Jurkat, Clone E6-1 (cell line): ENCODE measurements at places on chromosomes 11 and 22.

GRCh38 chr11:118790357-118791110, 430 bp downstream of the DDX6 start:
- DNase-seq = peak; percentile 55

DNA sequence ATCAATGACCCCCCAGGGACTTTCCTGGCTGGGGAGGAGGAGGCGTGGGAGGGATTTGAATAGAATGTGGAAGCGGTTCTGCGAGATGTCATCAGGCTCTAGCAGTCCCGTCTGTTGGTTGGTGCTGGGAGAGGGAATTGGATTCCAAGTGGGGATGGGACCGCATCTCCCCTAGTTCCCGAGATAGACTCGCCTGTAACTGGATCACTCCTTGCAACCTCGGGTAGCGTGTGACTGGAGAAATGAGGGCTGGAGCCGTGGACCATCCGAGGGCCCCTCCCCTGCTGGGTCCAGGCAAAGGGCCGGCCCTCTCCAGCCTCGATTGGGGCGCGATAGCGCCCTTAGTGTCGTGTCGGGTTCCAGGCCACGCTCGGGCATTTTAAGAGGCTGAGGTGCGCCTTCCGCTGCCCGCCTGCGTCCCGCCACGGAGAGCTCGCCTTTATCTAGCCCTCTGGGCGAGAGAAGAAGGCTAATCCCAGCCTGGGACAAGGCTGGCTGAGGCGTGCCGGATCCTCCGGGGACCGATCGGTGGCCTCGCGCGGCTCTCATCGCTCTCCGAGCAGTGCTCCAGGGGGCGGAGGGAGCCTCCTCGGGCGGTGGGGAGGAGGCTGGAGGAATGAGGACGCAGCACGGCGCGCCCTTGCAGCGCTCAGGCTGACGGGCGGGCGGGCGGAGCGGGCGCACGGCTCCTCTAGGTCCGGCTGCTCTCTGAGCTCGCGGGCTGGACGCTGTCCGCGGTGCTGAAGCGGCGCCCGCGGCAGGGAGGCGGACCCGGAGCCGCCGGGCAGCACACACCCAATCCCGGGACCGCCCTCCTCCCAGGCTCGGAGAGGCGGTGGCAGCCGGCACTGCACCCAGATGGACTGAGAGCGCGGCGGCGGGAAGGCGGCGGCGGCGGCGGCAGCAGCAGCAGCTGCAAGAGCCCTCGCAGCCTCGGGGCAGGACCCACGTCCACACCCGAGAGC, 107.8 kb downstream of the OSBP2 start:
- DNase-seq = peak; percentile 73

GRCh38 chr11:21414953-21415352, 745.6 kb downstream of the NELL1 start:
- no peak for DNase-seq

DNA sequence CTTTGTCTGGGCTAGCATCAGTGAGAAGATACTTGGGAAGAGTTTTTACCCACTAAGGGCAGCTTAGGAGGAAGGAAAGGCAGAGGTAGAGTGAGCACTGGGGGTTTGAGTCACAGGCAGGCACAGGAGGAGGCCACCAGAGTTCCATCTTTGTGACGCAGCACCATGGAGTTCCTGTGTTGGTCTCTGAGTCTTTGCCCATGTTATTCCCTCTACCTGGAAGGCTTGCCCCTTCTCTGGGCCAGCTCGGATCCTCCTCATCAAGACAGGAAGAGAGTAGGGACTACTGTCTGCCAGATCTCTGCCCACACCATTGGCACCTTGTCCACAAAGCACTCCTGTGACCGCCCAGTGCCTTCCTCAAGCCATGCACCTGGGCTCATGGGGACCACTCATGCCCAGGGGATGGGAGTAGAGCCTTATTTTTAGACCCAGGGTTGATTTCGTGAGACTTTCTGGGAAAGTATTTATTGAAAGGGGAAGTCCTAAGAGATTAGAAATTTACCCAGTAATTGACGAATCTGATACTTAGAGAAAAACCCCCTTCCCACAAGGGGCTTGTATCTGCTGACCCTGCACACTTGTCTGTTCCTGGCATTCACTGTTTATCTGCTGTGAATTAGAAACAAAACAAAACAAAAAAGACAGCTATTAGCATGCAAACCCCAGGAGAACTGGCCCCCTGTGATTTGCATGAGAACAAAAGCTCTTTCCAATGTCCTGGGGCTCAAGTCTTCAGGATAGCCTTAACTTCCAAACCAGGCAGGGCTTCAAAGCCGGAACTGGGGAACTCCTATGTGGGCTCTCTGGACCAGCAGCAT, 35.9 kb upstream of the MYEOV start:
- DNase-seq = no peak

DNA sequence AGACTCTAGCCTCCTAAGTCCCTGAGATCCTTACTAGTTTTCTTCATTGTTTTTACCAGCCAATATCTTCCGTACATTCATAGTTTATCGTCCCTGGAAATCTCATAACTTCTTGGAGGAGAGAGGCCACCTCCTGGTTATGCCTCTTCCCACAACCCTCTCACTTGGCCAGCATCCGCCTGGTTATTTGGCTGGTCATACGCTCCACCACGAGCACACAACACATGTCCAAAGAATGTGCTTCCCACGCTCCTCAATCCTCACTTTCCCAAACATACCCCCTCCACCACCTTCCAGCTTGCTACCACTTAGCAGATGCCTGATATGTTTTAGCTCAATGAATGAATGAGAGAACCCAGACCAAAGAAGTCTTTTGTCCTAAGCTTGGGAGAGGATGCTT, 83.5 kb upstream of the EIF3D start:
- no peak for DNase-seq

- DNase-seq = no peak
These were observed 49.7 kb upstream of the ARFGAP3 start for GRCh38 chr22:42906605-42907348.

GRCh38 chr11:73295241-73295995, 12.7 kb upstream of the ARHGEF17 start:
- DNase-seq = peak; percentile 60

- no peak for DNase-seq
These were observed 28.7 kb downstream of the RPL3 start for GRCh38 chr22:39290724-39291161.

DNA sequence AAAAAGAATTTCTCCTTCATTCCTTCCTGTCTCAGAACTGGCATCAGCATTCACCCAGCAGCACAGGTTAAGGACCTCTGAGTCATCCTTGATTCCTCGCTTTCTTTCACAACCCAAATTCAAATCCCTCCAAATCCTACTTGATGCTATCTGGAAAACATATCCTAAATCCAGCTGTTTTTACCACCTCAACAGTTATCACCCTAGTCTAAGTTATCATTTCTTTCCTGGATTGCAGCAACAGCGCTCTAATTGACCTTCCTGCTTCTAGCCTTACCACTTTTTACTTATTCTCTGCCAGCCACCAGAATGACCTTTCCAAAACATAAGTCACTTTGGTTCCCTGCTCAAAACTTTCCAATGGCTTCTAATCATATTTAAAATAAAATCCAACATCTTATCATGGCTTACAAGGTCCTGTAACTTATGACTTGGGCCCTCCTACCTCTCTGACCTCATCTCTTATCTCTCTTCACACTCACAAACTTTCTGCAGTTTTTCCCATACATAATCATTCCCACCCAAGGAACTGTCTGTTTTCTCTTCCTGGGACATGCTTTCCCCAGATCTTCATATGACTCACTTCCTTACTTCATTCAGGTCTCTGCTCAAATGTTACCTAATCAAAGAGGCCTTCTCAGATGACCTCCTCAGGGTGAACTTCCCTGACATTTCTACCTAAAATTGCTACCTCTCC, 119.4 kb downstream of the TTC28 start:
- DNase-seq = no peak

DNA sequence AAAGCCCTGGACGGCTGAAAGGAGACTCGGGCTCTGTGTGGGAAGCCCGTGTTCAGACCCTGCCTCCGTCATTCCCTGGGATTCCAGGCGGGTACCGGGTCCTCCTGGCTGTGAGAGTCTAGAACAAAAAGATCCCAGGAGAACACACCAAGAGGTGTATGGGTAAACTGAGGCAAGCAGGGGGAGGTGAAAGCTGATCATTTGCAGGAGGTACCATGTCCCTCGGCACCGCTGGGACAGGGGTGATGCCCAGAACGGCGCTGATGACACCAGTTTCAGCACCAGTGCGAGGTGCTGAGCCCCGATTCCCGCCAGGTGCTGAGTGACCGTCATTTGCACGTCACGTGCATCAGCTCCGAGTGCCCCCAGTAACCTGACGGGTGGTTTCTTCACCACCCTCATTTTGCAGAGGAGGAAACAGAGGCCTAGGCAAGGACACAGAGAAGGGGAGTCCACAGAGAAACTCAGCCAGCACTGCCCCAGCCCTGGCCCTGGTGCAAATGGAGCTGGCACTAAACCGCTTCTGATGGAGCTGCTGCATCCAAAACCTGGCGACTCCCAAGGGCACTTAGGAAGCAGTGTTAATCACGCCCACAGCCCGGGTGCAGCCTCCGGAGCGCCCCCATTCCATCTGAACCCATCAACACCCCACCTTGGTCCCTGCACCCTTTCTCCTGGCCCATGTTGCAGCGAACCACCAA, 16.8 kb downstream of the MACROD1 start:
- DNase-seq = no peak

GRCh38 chr11:96472085-96472484, 82.3 kb downstream of the JRKL start:
- no peak for DNase-seq

DNA sequence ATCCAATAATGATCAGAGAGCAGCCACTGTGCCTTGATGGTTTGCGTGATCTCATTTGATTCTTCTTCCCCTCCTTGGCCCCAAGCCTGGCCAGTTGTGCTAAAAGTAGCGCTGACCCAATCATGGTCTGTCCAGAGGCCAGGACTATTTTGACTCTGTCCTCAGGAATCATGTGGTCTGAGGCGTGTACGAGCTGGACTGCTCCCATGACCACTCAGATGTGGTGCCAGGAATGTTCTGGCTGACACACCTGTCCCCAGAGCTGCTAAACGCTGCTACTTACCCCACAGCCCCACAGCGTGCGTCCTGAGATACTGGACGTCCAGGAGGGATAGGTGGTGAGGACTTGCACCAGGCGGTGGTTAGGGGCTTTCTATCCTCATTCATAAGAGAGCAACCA, 70.5 kb downstream of the FEZ1 start:
- DNase-seq = no peak

DNA sequence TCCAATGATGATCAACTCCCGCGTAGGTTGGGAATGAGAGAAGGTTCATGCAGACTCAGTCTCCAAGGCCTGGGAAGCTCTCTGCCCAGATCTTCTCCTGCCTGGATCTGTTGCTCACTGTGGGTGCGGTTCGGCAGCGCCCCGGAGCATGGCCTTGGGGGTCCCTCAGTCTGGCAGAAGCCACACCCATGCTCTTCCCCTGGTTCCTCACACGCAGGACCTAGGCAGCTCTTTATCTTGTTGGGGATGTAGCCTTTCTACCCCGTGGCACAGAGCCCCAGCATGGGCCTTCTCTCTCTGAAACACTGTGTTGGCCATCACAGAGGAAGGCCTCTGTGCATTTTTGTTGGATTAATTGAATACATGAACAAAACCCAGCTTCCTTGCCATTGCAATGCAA, 1461.6 kb downstream of the BRD1 start:
- DNase-seq = no peak

DNA sequence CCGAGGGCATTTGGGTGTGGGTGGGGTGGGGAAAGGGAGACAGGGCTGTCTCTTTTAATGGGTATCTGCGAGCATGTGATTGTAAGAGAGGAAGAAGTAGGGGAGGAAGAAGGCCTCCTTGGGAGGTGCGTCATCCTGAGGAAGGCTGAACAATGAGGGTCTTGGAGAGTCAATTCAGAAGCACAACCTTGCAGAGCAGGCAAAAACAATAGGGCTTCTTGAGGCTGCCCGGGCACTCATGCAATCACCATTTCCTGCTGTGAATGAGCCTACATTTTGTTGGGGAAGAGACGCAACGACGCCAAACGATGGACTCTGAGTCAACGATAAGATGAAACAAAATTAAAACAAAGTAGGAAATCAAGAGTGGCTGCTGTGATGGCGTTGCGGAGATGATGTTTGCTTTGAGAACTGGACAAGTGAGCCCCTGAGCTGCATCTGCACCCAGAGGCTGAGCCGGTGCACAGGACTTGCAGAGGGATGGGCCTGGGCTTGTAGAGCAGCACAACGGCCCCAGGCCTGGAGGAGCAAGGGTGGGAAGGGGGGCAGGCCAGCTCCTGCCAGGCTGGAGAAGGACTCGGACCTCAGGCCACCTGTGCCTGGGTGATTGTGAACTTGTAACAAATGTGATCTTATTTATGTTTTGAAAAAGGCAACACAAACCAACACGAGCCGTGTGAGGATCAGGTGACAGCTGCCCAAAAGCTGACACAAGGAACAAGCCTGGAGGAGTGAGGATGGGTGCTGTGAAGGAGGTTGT, 92.3 kb upstream of the B3GAT1 start:
- no peak for DNase-seq

GRCh38 chr11:128615612-128616011, 28.3 kb upstream of the ETS1 start:
- DNase-seq = no peak

DNA sequence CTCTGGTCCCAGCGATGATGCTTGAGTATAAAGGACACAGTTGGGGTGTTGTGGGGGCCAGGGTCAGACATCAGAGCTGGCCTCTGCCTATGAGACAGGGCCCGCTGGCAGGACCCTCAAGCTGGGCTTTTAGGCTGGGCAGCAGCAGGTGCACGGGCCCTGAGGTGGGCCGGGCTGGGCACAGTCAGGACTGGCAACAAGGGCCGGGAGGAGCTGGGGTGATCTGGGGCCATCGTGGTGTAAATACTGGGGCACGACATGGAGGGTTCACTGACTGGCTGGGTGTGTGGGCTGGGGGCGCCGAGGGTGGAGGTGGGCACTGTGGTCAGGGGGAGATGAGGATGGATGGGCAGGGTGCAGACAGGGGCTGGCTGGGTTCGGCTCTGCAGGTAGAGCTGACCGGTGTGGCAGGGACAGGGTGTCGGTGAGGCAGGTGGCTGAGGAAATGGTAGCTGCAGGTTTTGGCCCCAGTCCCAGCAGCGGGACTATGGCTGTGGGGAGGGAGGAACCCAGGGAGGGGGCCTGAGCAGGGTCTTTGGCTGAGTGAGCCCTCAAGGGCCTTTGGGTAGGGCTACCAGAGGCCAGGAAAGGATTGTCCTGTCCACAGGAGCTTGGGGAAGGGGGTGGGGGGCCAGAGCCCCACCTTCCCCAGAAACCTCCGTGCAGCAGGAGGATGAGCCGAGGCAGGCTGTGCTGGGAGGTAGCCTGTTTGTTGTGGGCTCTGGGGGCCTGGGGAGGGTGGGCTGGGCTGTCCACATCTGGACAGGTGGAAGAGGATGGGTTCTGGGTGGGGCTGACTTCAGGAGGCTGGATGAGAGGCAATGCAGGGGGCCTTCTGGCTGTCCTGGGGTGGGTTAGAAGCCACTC, 81.4 kb downstream of the KCNQ1 start:
- DNase-seq = no peak

GRCh38 chr11:120020981-120021380, 116.9 kb downstream of the TRIM29 start:
- no peak for DNase-seq

- no peak for DNase-seq
These were observed 118.7 kb upstream of the LARGE1 start for GRCh38 chr22:34038801-34039555.

- DNase-seq = no peak
These were observed 8.9 kb downstream of the TRPM5 start for GRCh38 chr11:2435288-2436012.
